Activated T-cell treated with anti-CD3 and anti-CD28 coated beads for 4 hours (primary cell): ENCODE measurements at places on chromosomes 2 and 18.

GRCh38 chr2:26144031-26144430 is 28.9 kb upstream of the GAREM2 start:
- DNase-seq = no peak

DNA sequence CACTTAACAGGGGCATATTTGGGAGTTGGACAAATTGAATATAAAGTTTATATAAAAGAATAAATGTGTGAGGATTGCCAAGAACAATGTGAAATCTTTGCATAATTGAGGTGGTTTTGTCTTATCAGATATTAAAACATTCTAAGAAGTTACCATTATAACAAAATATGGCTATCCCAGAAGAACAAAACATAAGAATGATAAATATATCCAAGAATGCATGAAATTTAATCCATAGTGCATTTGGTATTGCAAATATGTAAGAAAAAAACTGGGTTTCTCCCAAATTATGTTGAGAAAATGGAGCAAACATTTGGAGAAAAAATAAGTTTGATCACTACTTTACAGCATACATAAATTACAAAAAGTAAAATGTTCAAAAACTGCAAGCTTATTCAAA is 562.4 kb downstream of the RNF144A start:
- no peak for DNase-seq

DNA sequence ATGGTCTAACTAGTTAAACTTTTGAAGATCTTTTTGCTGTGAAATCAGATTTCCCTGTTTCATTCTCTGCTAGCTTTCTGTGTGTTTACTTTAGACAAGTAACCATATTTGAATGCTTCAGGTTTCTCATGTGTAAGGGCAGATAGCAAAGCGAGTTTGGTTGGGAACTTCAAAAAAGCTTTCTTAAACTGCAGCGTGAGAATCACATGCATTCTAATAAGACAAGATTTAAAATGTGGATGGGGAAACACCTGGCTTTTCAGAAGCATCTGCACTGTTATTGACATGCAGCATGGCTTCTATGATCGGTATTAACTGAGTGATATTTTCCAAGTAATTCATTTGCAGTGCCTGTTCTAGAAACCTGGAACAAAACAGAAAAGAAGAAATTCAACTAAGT is 119.3 kb downstream of the ABCA12 start:
- no peak for DNase-seq

- DNase-seq = no peak
Measured at GRCh38 chr2:237304763-237305514, 109.0 kb downstream of the COL6A3 start.

- no peak for DNase-seq
Measured at GRCh38 chr2:50455351-50455939, 576.5 kb downstream of the NRXN1 start.

GRCh38 chr2:207144173-207144785 is 21.5 kb downstream of the KLF7 start:
- DNase-seq = no peak

DNA sequence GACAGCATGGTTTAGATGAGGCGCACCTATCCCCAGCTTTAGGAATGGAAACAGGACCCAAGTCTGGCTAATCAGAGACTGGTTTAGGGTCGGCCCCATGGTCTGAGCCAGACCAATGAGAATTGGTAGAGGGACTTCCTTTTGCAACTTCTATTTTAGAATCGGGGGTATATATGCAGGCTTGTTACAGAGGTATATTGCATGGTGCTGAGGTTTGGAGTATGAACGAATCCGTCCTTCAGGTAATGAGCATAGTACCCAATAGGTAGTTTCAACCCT is 1.5 kb upstream of the BOLA3 start:
- DNase-seq = no peak

- DNase-seq = no peak
Measured at GRCh38 chr2:70123051-70123828, 36.0 kb downstream of the PCBP1 start.

GRCh38 chr2:240412975-240413812 is 22.3 kb upstream of the GPC1 start:
- no peak for DNase-seq

- no peak for DNase-seq
Measured at GRCh38 chr2:68292108-68292710, 27.5 kb downstream of the CNRIP1 start.

GRCh38 chr2:18272148-18272494 is 288.3 kb downstream of the RDH14 start:
- no peak for DNase-seq

DNA sequence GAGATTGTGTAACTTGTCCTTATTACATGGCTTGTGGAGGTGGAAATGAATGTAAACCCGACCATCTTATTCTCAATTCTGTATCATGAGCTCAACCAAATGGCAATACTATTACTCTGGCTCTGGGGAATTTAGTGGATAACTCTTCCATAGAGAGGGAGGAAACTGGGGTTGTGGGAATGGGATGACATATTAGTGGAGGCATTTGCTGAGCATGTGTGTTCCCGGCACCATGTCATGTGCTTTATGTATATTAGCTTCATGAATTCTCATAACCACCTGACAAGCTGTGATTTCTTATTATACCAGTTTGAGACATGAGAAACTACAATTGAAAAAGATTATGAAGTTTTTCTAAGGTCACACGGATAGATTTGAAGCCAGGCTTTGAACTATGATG is 112.8 kb upstream of the TMEFF2 start:
- no peak for DNase-seq

GRCh38 chr2:40273734-40274182 is 178.1 kb downstream of the SLC8A1 start:
- no peak for DNase-seq

- DNase-seq = no peak
Measured at GRCh38 chr2:219618733-219619122, 8.7 kb upstream of the SLC4A3 start.

GRCh38 chr18:55605733-55606338 is 17.8 kb upstream of the TCF4 start:
- DNase-seq = no peak

DNA sequence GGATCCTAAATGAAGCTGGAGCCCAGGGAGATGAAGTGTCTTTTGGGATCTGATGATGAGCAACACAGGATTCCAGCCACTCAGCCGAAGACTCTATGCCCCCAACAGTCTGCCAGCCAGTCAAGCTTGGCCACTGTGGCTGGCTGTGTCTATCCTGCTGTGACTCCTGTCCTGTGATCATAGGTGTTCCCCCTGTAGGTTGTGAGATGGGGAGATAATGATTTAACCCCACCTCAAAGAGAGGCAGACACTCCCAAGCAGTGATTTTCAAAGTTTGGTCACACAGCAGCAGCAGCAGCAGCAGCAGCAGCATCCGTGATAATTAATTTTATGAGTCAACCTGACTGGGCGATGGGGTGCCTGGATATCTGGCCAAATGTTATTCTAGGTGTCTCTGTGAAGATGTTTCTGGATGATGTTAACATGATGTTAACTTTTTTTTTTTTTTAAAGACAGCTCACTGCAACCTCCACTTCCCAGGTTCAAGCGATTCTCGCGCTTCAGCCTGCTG is 21.4 kb upstream of the RHOB start:
- DNase-seq = no peak

GRCh38 chr2:69026026-69026425 is 13.0 kb downstream of the ANTXR1 start:
- no peak for DNase-seq

GRCh38 chr2:109545828-109546713 is 67.7 kb downstream of the SEPTIN10 start:
- peak; percentile 54 for DNase-seq

GRCh38 chr2:30776831-30777635 is 30.2 kb downstream of the CAPN13 start:
- DNase-seq = no peak

DNA sequence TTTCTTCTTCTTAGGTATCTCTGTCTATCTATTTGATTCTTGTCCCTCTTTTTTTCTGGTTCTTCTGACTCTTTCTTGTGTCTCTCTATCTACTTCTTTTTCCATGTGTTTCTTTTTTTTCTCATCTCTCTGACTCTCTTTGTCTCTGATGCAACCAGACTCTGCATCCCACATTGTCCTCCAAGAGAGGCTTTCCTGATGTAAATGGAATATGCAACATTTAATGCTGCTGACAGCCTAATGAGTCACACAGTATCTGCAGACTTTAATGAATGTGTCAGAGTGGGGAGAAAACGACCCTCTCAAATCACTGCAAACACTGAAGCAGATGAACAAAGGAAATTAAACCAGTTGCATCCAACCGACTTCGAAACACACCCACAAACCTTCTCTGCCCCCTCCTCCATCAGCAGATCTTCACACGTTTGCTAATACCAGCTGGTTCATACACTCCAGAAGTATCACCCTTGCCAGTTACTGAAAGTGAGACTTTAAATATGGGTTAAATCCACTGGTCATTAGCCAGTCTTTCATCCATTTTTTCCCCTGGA is 351.5 kb downstream of the TXNL1 start:
- no peak for DNase-seq

- DNase-seq = no peak
Measured at GRCh38 chr2:226531061-226531810, 268.4 kb downstream of the IRS1 start.

- DNase-seq = no peak
Measured at GRCh38 chr2:196213252-196213980, 42.0 kb upstream of the STK17B start.

GRCh38 chr2:173922760-173923159 is 42.4 kb downstream of the SP3 start:
- DNase-seq = no peak

GRCh38 chr2:28413152-28413898 is 20.7 kb downstream of the FOSL2 start:
- DNase-seq = no peak

- no peak for DNase-seq
Measured at GRCh38 chr2:44943031-44943692, 1.7 kb downstream of the SIX3 start.

GRCh38 chr2:24421668-24422067 is 61.3 kb upstream of the ITSN2 start:
- peak; percentile 48 for DNase-seq

DNA sequence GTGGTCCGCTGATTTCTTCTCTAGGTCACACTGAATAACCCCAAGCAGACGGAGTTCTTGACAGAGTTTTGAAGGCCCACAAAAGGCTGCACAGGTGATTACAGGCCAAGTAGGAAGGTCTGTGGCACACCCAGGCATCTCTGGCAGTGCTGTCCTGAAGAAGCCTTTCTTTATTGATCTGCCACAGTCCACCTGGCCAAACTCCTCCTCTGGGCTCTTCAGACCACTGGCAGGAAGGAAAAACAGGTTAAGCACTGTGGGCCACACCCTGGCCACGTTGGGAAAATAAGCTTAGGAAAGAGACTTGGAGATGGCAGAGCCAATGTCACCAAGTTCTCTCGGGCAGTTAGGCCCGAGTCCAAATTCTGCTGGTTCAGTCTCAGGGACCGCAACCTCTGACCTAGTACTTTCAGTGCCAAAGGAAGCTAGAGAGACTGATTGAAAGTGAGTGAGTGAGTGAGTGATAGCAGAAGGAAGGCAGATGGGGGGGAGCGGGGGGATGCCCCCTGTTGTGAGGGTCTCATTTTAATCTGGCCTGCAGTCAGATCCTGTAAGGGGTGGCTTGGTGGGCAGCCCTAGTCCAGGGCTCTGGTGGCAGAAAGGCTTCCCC is 102.9 kb downstream of the TGFA start:
- no peak for DNase-seq

GRCh38 chr2:10165861-10166675 is 43.5 kb downstream of the RRM2 start:
- DNase-seq = no peak

GRCh38 chr2:175478096-175478768 is 296.7 kb upstream of the ATP5MC3 start:
- DNase-seq = no peak

DNA sequence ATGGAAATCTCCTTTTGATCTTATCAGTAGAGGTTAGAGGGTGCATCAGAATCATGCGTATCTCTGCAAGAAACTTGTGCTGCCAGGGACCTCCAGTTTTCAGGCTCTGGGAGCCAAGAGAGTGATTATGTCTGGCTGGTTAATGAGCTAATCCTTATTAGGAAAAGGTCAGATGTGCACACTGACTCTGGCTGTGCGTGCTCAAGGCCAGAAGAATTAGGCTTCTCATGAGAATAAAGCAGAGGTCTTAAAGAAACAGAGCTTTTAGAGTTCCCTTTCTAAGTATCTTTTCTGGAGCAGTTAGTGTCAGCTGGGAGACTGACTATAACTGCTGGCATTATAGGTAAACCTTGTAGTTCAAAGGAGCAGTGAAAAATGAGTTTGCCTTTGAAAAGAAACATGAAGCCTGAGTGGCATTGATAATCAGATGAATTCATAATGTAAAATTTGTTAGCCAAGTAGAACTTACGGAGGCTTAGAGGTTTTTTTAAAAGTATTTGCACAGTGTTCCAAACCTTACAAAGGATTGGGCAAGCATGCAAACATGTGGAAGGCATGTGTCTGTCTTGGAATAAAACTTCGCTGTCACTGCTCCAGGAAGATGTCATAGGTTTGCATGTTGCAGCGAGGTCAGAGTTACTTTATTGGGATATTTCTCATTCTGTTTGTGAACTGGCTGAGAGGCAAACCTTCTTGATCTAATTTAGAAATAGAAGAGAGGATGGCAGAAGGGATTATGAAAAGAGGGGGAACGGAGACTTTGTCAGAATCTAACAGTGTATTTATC is 151.7 kb downstream of the ARHGAP28 start:
- DNase-seq = no peak

- DNase-seq = no peak
Measured at GRCh38 chr2:173432049-173432754, 77.5 kb downstream of the CDCA7 start.

DNA sequence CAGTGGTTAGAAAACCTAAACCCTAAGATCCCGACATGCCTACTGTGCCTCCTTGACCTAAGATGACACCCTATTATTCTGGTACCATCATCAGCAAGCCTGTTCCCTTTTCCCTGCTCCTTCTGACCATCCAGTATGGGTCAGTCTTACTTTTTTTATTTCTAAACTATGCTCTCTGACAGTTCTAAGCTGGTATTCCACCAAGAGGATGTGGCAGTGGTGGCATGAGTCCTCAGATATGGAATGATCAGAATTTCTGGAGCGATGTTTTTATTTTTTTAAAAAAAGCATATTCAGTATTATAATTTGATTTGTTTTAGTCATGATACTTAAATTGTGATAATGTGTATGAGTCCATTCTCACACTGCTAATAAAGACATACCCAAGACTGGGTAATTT is 145.9 kb upstream of the LHCGR start:
- DNase-seq = no peak

DNA sequence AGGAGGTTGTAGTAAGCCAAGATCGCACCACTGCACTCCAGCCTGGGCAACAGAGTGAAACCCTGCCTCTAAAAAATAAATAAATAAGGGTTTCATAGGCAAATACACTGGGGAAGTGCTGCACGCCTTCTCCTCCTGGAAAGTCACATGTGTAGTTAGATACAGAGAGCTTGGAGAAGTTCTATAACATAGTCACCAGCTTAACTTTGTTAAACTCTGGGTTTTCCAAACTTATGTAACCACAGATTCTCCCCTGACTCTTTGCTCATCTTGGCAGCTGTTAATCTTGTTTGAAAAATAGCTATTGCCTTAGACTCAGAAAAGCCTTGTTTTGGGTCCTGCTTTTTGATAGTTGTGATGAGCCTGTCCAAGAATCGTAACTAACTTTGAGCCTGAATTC is 25.2 kb downstream of the KIAA2012 start:
- DNase-seq = no peak

- DNase-seq = no peak
Measured at GRCh38 chr18:49690312-49690711, 123.0 kb downstream of the ACAA2 start.
